ENCODE measurements at places on chromosomes 2 and 18. TPM values are rescaled to one million over a fixed set of nuclear protein-coding genes. Genes with fewer than 3 reads are reported as not detected.

Gene CYP27A1
- 16.1 TPM for total RNA-seq

DNA sequence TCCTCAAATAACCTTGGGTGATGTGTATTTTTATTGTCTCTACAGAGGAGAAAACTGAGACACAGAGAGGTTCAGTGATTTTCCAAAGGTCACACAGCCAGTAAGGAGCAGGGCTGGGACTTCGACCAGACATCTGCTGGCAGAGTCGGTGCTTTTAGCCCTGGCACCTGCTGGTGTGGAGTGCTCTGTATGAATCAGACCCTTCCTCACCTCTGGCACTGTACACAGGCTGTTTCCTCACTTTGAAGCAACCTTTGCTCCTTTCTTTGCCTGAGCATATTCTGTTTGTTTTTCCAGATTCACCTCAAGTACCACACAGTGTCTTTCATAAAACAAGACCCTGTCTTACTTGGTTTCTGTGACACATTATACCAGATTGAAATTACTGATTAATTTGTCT is 107.9 kb downstream of the DPP10 start:
- DNase-seq, result no peak

Gene MAP3K19
- total RNA-seq, result not detected

DNA sequence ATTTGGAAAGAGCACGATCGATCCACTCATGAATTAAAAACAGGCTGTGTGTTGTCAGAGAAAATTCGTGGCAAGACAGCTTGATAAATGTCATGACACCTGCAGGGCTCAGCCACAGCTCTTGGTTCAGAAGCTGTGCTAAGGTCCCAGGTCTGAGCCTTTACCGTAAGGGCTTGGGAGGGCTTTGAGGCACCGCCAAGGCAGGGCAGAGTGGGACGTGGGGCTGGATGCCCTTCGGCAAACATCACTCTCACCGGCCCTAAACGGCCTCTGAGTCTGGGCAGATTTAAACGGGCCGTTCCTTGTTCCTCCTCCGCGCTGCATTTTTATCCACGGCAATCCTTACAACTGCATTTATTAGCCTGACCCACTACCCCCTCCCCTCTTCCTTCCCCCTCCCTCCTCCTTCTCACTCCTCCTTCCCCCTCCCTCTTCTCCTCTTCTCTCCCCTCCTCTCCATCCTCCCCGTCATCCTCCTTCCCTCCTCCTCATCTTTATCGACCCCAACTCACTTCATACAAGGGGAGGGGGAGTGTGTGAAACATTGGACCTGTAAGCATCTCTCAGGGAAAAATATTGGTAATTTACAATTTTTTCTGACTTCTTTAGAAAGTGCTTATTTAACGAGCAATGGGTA is 33.9 kb downstream of the MBP start:
- peak; percentile 42 for DNase-seq

Gene CHST9
- not detected for total RNA-seq

DNA sequence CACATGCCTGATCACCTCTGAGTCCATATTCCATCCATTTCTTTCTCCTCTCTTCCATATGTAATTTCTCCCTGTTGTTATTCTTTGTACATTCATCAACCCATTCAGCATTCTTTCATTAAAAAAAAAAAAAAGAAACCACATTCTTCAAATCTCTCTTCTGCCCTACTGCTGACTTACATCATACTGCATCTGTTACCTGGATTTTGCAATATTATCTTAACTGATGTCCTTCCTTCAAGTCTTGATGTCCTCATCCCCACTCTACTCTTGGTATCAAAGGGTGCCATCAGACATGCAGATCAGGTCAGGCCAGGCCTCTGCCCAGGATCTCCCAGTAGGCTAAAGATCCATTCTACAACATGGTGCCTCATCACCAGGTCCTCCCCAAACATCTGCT is 90.6 kb downstream of the SGPP2 start:
- DNase-seq, result no peak

- DNase-seq, result no peak
Observed at GRCh38 chr2:217609952-217610351, 392.8 kb downstream of the TNS1 start.

DNA sequence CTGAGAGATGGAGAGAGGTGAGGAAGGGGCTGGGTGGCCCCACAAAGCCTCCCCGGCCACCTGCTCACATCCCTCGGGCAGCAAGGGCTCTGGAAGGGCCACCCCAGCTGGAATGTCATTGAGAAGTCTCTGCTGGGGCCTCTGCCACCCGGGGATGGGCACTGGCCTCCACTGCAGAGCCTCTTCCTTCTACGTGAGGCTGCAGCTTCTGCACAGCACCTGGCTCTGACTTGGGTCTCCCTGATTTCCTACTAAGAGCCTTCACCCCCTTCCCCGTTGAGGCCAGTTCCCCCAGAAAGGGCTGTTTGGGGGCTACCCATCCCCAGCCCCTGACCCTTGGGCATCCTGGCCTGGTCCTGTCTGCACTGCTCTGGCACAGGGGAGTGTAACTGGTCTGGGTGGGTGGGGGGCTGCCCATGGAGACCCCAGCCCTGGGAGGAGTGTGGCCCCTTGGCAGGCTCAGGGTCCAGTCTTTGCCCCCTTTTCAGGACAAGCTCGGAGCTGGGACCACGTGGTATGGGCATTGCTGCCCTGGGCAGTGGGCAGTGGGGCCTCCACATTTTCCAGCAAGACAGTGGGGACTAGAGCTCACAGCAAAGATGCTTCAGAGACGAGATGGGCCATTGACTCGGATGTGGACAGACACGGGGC is 5.6 kb downstream of the PDCD1 start:
- DNase-seq, result no peak

Gene ALPI
- not detected for total RNA-seq

Gene ALLC
- total RNA-seq, result not detected

- DNase-seq, result no peak
Observed at GRCh38 chr2:169526451-169526850, 16.9 kb downstream of the KLHL41 start.

GRCh38 chr18:5488844-5489243 is 55.0 kb downstream of the EPB41L3 start:
- DNase-seq, result no peak

GRCh38 chr2:164606557-164606956 is 14.7 kb downstream of the GRB14 start:
- DNase-seq, result no peak

DNA sequence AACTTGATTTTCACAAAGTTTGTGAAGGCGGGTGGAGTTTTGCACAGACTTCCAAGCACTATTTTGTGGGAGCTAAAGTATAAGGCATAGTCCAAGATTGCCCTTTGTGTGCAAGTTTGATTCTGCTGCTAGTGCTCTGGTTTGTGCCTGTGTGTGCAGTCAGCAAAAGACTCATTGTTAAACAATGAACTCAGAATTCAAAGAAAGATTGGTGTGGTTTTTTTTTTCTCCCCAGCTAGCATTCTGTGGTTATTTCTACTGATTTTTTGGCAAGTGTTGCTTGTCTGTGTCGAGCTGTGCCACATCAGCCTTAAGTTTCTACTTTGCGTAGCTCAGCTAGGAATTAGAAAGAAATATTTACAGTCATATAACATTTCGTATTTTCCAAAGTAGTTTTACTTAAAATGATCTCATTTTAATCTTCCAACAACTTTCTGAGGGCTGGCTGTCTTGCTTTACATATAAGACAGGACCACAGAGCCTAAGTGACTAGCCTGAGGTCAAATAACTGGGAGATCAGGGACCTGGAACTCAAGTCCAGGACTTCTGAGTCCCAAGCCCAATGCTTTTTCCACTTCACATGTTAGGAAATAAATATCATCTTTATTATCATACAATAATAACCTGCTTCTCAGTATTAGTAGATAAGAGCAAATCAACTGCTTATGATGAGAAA is 69.8 kb downstream of the BABAM2 start:
- peak; percentile 78 for DNase-seq

Gene HTR2B
- 159 TPM for total RNA-seq

Gene KCNG2
- under 0.01 TPM for total RNA-seq

DNA sequence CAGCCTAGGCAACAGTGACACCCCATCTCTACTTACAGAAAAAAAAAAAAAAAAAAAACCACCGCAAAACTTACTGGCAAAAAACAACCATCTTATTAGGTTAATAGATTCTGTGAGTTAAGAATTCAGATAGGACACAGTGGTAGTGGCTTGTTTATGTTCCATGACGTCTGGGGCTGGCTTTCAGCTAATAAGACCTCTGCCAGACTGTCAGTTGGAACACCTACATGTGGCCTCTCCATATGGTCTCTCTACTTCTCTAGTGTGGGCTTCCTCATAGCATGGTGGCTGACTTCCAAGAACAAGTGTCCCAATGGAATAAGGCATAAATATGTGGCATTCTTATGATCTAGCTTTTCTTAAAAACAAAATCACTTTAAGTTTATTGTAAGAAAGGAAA is 94.0 kb upstream of the OTX1 start:
- no peak for DNase-seq

Gene SALL3
- not detected for total RNA-seq

GRCh38 chr2:178016612-178017011 is 56.0 kb downstream of the PDE11A start:
- DNase-seq, result no peak

Gene ATP6V1B1
- total RNA-seq, result not detected

DNA sequence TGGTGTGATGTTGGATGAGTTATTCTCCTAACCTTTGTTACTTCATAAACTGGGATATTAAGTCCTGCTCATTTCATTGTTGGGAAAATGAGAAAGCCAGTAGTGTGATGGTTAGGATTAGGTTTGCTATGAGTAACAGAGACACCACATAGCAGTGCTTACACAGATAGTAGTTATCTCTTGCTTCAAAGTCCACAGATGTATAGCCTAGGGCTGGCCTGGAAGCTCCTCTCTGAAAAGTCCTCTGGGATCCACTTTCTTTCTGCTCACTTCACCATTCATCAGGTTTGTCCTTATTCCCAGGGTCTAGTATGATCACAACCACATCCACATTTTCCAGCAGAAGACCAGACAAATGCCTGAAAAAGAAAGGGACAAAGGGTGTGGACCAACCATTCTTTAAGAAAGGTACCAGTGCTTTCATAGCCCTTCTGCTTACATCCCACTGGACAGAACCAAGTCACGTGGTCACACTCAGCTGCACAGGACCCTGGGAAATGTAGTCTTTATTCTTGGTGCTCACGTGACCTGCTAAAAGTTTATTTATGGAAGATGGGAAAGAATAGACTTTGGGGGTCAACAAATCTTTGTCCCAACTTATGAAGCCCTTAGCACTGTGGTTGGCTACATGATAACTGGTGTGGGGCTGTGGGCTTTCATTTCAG is 108.9 kb downstream of the INSIG2 start:
- peak; percentile 7 for DNase-seq

DNA sequence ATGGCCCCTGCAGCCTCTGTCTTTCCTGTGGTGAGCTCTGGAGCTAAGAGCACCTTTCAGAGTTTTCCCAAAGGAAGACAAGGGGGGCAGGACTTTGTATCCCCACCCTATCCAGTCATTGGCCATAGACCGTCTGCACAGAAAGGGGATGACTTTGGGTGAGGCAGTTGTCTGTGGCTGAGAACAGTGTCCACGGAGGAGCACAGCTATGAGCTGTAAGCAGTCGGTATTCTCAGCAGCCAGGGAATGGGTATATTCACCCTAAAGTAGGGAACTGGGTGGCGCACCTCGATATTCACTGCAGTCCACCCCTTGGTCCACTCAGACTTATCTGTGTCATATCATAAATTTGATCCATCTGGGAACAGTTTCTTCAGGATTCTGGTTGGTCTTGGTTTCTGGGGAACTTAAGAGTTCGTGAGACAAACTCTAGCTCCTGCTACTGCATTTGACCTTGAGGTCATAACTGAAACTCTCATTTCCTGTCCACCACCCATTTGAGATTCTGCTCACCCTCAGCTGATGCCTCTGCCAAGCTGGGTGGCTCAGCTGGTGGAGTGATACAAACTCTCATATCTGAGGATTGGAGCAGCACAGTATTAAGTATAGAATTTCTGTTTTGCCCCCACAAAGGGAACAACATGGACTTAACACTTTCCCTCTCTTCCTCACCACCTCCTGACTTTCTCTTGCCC is 45.2 kb upstream of the SCG2 start:
- peak; percentile 25 for DNase-seq

- no peak for DNase-seq
Observed at GRCh38 chr2:86243950-86244733, 44.9 kb downstream of the MRPL35 start.

DNA sequence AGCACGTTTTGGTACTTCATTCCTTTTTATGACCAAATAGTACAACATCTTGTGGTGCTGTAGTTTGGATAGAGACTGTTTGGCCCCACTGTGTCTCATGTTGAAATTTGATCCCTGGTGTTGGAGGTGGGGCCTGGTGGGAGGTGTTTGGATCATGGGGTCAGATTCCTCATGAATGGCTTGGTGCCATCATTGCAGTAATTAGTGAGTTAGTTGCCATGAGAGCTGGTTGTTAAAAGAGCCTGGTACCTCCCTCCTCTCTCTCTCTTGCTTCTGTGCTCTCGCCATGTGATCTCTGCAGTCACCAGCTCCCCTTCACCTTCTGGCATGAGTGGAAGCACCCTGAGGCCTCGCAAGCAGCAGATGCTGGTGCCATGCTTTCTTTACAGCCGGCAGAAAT is 50.9 kb downstream of the NCAPH start:
- no peak for DNase-seq

Gene TMEM17
- total RNA-seq, result 3.0 TPM

GRCh38 chr2:190696792-190697398 is 48.0 kb downstream of the NAB1 start:
- no peak for DNase-seq

- no peak for DNase-seq
Observed at GRCh38 chr2:205609113-205609512, 73.2 kb upstream of the NRP2 start.

DNA sequence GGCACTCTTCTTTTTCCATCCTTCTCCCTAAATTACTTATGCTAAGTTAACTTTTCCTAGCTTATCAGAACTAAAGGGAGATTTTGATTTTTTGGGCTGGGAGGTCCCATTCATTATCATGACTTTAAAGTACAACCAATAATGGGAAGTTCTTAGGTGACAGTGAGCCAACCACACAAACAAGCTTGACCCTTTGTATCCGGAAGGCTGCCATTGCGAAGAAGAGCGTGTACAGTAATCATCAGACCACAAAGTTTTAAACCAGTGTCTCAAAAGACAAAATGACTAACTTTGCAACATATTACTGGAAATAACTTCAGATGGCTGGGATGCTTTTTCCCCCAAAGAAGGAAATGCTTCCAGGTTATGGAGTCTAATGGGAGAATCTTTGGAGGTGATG is 298.1 kb downstream of the TGIF1 start:
- DNase-seq, result no peak

Gene KLHL30
- 0.43 TPM for total RNA-seq

DNA sequence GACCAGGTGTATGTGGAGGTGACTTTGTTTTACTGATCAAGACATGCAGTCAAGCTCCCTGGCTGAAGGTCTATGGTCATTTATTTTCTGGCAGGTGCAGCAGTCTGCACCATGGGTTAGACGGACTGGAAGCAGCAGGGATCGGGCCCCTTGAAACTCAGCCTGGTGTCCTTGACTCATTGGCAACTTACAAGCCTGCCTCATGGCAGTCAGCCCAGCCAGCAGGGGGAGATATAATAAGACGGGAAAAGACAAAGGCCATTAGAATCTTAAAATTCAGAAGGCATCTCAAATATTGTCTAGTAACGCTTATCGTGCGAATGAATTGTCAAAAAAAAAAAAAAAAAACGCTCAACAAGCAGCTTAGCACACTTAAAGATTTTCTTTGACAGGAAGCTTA is 308.2 kb downstream of the EN1 start:
- DNase-seq, result peak; percentile 3

Measured in fibroblast of villous mesenchyme (primary cell).